Karpas-422 (cell line): ENCODE measurements at places on chromosomes 13 and 19. TPM values are rescaled to one million over a fixed set of nuclear protein-coding genes. Genes with fewer than 3 reads are reported as not detected.

Gene SULT2A1
- total RNA-seq = not detected in 2 replicates

- DNase-seq = no peak
These were observed 93.5 kb downstream of the DACH1 start for GRCh38 chr13:71773531-71773930.

Gene SLITRK6
- 1.9 and 6.4 TPM in 2 replicates for total RNA-seq

Gene ERF
- total RNA-seq = 36.4 and 53.6 TPM in 2 replicates

Gene KIR3DL1
- not detected in 2 replicates for total RNA-seq

DNA sequence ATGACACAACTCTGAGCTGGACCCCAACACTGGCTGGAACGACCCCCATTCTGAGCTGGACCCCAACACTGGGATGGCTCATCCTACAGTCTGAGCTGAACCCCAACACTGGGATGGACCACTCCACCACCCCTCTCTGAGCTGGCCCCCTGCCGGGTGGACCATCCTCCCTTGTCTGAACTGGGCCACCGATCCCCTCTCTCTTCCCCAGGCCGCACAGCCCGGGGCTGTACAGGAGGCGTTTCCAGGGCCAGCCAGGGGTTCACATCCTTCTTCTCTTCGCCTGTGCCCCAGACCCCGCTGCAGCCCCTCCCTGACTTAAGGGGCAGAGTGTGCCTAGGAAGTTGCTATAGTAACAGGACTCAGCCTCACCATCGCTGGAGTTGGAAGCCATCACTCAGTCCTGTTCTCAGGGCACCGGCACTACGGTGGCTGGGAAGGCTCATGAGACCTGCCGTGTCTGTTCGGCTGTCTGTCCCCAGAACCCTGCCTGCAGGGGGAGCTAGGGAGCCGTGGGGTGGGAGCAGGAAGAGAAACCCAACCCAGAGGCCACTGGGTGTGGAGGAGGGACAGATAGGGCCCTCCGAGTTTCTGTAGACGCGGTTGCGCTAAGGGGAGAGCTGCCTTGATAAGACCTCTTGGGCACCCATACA lies 3.7 kb downstream of the PRKACA start:
- peak; percentile 94 for DNase-seq

Gene DAND5
- 0.52 TPM in 1 of 2 replicates, not detected in the other for total RNA-seq

Gene TRAPPC2B
- 19.5 and 30.0 TPM in 2 replicates for total RNA-seq

Gene PSPN
- total RNA-seq = 0.76 and 1.0 TPM in 2 replicates

Gene NFIX
- total RNA-seq = 0.04 and 0.18 TPM in 2 replicates

DNA sequence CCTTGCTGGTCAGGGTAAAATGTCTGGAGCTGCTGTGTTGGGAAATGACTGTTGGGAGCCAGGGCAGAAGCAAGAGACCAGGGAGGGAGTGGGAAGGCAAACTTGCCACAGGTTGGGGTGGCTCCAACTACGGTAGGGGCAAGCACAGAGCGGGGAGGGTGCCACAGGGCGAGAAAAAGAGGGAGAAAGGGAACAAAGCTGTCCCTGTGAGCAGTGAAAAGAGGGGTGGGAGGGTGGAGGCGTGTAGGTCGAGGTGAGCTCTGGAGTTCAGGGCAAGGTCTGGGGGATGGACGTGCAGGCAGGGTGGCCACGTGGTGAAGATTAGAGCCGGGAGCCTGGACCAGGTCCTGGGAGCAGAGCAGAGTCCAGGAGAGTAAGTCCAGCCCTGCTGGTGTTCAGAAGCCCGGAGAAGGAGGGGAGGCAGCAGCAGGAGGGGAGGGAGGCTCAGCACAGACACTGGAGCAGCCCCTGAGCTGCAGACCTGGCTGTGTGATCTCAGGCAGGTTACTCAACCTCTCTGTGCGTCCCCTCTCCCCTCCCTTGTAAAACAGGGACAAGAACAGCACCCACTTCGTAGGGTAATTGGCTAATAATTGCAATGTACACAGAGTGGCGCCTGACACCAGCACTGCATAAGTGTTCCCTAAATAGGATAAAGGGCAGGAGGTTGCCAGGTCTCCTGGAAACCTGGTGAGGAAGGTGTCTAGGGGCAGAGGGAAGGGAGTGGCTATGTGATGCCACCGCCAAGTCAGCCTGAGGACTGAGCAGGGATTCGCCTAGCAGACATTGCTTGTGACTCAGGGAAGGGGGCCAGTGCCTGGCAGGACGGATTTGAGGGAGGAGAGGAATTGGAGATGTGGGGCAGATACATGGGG lies 3.2 kb upstream of the POLR2E start:
- no peak for DNase-seq

GRCh38 chr13:81990652-81991051 lies 1649.7 kb upstream of the SPRY2 start:
- no peak for DNase-seq

GRCh38 chr19:53195265-53195903 lies 2.2 kb upstream of the ZNF665 start:
- peak; percentile 97 for DNase-seq

Gene GPALPP1
- 23.8 and 36.2 TPM in 2 replicates for total RNA-seq

DNA sequence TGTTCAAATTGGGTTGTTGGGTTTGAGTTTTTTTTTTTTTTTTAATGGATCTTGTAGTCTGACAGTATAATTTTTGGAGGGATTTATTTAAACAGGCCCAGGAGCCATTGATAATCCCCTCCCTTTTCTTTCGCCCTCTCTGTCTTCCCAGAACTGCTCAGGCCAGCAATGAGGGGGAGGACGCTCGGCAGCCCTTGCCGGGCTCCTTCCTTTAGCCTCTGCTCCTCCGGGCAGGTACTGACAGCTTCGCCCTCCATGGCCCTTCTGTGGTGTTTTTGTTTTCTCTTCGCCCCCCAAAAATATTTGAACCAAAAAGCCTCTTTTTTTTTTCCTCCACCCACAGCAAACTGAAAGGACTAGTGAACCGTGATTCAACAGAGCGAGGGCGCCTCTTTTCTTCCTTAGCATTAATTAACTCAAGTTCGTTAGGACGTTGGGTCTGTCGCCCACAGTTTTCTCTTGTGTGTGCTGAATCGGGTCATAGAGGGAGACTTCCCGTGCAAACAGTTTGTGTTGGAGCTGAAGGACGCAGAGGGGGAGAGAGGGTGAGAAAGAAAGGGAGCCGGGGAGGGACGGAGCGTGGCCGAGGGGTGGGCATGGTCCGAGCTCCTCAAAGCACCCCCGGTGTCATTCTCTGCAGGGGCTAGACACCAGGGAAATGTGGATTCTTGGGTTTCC lies 21.5 kb downstream of the NFIX start:
- DNase-seq = no peak

Gene SERP2
- not detected in 2 replicates for total RNA-seq

DNA sequence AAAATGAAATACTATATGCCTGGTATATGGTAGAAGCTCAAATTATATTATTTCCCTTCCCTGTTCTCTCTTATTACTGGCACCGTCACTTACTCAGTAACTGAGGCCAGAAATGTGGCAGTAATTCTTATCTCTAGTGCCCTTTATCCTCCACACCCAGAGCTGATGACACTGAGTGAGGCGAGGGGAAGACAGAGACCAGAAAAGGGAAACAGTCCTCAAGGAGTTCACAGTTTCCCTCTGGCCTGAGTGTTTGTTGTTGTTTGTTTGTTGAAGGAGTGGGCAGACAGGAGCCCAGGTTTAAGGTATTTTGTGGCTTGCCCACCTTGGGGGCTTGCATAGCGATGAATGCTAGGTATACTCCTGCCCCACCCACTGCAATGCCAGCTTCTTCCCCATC lies 101.5 kb upstream of the FNDC3A start:
- DNase-seq = no peak

- peak; percentile 82 for DNase-seq
These were observed 20.1 kb downstream of the ZNF763 start for GRCh38 chr19:11984986-11985385.
